ENCODE measurements at places on chromosomes 2 and 18.

DNA sequence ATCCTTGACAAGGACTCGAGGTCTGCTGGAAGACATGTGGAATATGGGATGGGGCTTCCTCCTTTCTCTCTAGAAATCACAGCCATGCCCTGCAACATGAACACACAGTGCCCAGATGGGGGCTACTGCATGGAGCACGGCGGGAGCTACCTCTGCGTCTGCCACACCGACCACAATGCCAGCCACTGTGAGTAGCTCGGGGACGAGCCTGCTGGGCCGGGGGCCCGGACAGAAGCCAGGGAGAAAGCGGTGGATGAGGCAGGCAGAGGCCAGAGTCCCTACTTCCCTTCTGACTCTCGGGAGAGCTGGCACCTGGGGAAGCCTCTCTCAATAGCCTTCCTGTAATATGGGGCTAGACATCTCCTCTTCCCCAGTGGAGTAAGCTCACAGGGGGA is 50.5 kb downstream of the SNED1 start:
- no peak for DNase-seq

DNA sequence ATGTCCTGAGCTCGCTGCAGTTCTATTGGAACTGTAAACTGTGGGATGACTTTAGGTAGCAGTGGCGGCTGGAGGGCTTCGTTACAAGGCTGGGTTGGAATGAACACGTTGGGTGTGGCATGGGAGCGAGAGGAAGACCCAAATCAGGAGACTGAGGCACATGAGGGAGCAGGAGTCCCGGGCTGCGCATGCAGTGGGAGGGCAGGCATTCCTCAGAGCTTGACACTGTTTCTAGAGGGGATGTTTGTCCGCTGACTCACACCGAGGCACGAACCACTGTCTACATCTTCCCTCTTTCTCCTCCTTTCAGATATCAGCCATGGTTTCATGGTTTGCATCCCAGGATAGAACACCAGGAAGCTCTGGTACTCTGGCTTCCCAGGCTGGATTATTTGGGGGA is 40.6 kb upstream of the LAMA1 start:
- DNase-seq = no peak

- peak; percentile 32 for DNase-seq
Observed at GRCh38 chr2:53969968-53970723, 647 bp downstream of the PSME4 start.

DNA sequence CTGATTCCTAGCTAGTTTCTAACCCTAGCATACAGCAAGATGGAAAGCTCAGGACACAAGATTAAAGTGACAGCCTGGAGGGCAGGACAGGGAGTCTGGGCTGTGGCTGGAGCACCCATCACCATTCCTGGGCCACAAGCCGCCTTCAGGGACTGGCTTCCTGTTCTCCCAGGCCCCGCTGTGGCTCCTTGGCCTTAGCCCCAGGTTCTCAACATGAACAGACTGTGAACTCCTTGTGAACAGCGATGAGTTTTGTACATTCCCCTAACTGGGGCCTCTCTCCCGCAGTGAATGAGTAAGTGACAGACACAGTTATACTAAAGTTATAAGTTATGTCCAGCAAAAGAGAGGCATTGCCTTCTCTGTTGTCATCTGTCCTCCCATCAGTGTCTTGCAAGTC is 35.9 kb upstream of the SLC14A1 start:
- no peak for DNase-seq

DNA sequence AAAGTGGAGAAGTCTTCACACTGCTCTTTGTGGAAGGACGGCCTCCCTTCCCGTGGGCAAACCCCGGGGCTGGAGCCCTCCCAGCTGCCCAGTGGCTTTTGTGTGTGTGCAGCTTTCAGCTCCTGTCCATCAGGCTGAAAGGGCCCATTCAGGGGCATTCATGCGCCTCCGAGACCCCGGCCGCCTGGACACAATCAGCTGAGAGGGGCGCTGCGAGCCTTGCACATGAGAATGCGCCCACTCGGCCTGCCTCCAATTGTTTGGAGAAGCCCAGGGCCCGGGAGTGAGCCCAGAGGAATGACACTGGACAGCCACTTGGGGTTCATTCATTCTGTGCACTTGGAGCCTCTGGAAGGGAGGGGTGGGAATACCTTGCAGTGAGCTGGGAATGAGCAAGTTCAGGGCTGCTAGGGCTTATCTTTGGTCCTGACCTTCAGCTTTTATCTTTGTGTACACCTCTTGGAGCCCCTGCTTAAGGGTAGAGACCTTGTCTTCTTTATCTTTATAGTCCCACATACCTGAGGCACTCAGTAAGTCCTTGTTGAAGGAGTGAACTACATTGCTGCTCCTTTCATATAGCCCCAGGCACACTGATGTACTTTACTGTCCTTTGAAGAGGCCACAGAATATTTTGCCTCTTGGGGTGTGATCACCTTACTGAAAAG is 56.5 kb downstream of the TCF7L1 start:
- no peak for DNase-seq

DNA sequence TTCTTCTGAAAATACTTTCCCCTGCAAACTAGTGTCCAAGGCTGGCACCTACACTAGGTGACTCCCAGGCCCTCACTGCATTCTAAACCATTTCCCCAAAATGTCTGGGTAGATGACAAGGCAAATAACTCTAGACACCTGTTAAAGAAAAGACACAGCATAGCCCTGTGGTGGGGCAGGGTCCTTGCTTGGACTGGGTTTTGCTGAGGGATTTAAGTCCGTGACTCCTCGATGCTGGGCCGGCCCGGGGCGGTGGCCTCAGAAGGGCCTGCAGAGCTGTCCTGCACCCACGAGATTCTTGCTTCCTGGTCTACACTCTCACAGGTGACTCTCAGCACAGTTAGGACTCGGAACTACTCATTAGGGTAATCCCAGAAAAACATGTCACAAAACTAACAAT is 55.2 kb downstream of the MBP start:
- no peak for DNase-seq

DNA sequence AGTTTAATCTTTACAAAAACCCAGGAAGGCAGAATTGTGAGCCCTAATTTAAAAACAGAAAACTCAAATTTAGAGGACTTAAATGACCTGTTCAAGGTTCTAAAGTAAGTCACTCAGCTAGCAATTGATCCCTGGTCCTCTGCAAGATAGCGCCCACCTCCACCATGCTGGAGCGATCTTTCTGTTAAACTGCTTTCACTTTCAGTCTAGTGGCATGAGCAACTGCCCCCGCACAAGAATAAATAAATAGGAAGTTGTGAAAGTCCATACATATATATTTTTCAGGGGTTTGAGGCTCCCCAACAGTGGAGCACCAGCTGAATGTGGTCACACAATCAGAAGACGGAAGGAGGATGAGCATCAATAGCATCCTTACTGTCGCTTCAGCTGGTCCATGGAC is 217.9 kb downstream of the NAPG start:
- no peak for DNase-seq

GRCh38 chr2:224055101-224055500 is 16.0 kb upstream of the SERPINE2 start:
- DNase-seq = no peak

DNA sequence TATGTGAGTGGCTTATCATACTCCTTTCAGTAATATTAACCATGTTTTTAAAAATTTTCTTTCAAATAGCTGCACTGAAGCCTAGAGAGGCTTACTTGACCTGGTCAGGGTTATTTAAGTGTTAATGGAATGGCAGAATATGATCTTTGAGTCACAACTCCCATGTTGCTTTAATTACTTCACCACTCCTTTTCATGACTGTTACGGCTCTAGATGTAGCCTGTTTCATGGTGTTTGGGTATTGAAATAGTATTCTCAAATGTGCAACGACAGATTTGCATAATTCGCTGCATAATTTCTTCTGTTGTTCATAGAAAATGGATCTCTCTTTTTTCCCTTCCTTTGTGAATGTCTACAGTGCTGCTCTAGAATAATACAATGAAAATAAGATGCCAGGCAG is 51.6 kb upstream of the PLA2R1 start:
- no peak for DNase-seq

GRCh38 chr2:173828189-173829142 is 136.7 kb downstream of the SP3 start:
- no peak for DNase-seq
